ENCODE measurements at places on chromosomes 11 and 22.

DNA sequence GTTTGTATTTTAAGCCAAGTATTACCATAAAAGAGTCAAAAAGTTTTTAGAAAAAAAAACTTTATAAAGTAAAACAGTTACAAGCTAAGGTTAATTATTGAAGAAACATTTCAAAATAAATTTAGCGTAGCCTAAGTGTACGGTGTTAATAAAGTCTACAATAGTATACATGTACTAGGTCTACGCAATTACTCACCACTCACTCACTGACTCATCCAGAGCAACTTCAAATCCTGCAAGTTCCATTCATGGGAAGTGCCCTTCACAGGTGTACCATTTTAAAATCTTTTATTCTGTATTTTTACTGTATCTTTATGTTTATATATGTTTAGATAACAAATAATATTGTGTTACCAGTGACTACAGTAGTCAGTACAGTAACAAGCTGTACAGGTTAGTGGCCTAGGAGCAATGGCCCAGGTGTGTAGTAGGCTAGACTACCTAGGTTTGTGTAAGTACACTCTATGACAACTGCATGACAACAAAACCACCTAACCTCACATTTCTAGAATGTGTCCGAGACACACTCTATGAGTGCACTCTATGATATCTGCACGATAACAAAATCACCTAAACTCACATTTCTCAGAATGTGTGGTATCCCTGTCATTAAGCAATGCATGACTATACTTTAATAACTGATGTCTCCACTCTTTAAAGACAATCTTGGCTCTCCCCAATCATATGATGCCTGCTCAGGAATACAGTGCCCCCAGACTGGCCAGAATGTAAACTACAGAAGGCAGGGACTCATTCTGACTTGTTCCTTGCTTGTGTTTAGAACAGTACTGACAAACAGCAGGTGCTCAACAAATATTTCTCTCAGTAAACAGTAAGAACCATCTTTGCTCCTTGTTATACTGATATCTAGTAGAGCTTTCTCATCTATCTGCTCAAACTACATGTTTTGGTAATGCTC, 21.2 kb downstream of the KMT5B start:
- DNase-seq: no peak

- no peak for DNase-seq
Observed at GRCh38 chr22:23626286-23626975, 5.7 kb downstream of the DRICH1 start.

- DNase-seq: peak; percentile 37
Observed at GRCh38 chr11:57482782-57483561, 22.6 kb downstream of the RTN4RL2 start.

- no peak for DNase-seq
Observed at GRCh38 chr11:59262177-59262818, 49.6 kb upstream of the MPEG1 start.

GRCh38 chr11:93159721-93160120, 38.1 kb downstream of the SLC36A4 start:
- DNase-seq: no peak

- DNase-seq: no peak
Observed at GRCh38 chr22:30857791-30858190, 110.8 kb downstream of the MORC2 start.

GRCh38 chr22:42091455-42091782, 847 bp upstream of the NDUFA6 start:
- DNase-seq: no peak

DNA sequence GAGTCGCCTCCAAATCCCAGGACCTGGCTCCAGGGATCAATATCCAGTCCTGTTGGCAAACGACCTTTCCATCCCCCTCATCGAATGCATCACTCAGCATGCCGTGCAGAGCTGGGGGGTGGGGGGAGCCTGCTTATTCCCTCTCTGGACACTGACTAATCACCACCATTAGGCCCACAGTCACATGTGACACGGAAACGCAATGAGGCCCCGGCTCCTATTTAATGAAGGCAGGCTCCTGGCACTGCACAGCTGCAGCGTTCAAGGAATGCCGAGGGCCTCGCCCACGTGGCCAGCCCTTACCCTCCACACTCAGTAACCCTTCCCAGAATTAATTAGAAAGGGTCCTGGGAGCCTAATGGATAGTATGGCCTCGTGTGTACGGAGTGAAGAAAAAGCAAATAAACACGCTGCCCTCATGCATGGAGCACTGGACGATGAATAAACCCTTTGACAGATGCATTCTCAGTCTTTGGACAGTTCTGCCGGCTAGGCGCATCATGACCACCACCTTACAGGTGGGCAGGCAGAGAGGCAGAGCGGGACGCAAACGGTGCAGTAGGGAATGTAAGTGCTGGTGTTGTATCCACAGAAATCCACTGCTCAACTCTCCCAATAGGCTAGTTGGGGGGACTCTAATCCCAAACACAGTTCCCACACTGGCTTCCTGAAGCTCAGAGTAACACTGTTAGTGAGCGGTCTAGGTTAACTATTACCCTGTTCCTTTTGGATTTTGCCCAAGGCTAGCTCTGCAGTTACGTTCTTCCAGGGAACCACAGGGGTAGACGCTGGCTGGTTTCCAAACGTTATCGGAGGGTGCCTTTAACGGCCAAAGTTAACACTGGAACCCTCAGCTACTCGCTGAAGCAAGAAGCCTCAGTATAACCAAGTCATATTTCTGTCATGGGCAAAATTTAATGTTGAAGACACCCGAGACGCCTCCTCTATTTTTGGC, 490.1 kb downstream of the OPCML start:
- DNase-seq: no peak

DNA sequence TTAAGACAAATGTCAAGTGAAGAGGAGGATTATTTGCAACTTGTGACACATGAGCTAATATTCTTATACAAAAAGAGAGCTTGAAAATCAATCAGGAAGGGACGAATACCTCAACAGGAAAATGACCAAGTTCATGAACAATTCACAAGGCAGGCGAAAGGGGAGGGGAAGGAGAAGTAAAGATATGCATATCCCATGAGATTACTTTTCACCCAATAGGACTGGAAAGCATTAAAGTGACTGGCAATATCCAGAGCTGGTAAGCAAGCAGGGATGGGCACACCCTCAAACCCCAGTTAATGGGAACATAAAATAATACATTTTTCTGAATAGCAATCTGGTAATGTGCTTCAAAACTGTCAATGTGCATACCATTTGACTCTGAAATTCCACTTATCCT, 129.5 kb downstream of the SLC1A2 start:
- no peak for DNase-seq

DNA sequence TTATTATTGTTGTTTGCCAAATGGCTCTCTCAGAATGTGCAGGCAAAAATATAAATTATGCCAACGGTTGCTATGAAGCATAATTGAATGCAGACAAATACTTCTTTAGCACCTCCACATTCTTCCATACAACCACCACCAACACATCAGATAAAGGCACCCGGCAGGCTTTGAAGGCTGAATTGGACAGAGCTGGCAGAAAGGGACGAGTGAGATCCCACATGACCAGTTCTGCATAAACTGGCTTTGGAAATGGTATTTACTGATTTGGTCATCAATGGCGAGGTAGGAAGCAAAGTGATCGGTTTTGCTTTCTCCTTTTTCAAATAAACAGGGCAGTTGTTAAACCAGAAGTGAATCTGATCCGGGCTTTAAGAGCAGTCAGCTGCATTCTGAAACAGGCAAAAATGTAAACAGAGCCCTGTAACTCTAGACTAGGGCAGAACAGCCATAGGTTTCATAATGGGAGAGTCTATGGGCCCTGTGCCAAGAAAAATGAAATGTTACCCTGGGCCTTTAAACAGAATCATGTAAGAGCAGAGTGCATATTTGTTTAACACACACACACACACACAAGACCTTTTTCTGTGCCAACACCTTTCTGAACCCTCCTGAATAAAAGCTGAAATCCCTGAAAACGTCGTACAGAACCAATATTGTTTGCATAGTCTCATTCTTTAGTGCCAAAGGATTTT, 97.7 kb downstream of the MPPED2 start:
- no peak for DNase-seq

DNA sequence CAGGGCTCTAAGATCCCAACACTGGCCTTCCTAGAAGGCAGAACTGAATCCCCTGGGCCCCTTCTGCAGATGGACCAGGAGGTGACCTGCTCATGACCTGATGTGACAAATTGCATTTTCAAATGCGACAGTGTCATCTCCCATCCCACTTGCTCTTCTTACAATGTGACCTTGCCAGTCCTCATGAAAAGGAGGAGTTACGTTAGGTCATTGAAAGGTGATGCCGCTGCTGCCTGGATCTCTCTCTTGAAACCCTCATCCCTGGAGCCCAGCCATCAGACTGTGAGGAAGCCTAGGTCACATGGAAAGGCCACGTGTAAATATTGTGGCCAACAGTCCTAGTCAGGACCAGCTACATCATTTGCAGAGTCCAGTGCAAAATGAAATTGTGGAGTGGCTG, 5.7 kb upstream of the C1QTNF4 start:
- no peak for DNase-seq

GRCh38 chr11:94926698-94927237, 46.6 kb downstream of the CWC15 start:
- no peak for DNase-seq

GRCh38 chr11:120334894-120335462, 1.2 kb upstream of the ARHGEF12 start:
- peak; percentile 57 for DNase-seq

GRCh38 chr11:128666397-128666796, 27.5 kb upstream of the FLI1 start:
- DNase-seq: no peak

All from NCI-H1930 (cell line).